ENCODE measurements at places on chromosomes 16 and 17. TPM values are rescaled to one million over a fixed set of nuclear protein-coding genes. Genes with fewer than 3 reads are reported as not detected.

Gene MYCBPAP
- 1.3 TPM for total RNA-seq

Gene ENO3
- 36.7 TPM for total RNA-seq

- no peaks in the 10 kb centered on the region for H3K27me3 ChIP-seq
- no peaks in the 10 kb centered on the region for H3K36me3 ChIP-seq
- peak overlapping the region; percentile 15 for H3K27ac ChIP-seq
- no peaks in the 10 kb centered on the region for H3K4me1 ChIP-seq
Observed at GRCh38 chr16:67975321-67976105, 4.8 kb downstream of the DPEP3 start.

DNA sequence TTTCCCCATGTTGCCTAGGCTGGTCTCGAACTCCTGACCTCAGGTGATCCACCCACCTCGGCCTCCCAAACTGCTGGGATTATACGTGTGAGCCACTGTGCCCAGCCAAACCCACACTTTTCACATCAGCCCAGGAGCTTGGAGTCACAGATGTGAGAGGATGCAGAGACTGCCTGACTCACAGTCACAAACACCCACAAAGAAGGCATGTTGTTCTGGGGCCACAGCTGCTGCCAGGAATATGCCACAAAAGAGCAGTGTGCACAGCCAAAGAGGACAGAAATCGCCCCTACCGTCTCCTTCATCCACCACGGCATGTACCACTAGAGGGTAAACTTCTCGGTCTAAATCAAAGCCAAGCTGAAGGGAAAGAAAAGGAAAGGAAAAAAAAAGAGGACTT lies 25.1 kb upstream of the FOXJ1 start:
- DNase-seq: no peak
- peaks cover 16% of the 10 kb centered on the region for H3K4me1 ChIP-seq
- no peak overlapping the region for H3K4me3 ChIP-seq
- H3K27me3 ChIP-seq: no peaks in the 10 kb centered on the region
- no peak overlapping the region for H3K27ac ChIP-seq

DNA sequence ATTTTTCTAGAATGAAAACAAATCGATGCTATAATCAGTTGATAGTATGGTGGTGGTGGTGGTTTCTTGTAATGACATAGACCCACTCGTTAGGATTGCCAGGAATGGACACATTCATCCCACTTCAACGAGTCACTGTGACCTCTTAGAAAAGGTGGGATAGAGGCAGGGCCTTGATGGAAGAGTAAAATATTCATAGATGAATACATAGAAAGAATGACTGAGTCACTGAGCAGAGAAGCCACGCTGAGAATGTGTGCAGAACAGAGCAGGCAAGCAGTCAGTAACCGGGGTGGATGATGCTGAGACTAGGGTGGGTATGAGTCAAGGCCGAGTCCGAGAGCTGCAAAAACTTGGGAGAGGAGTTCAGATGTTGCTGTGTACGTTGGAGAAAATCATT lies 129.9 kb downstream of the PITPNC1 start:
- H3K4me1 ChIP-seq: peaks cover 49% of the 10 kb centered on the region
- peak overlapping the region; percentile 81 for H3K27ac ChIP-seq
- DNase-seq: no peak
- H3K36me3 ChIP-seq: peaks cover 15% of the 10 kb centered on the region
- no peak overlapping the region for H3K4me3 ChIP-seq
- H3K27me3 ChIP-seq: no peaks in the 10 kb centered on the region

DNA sequence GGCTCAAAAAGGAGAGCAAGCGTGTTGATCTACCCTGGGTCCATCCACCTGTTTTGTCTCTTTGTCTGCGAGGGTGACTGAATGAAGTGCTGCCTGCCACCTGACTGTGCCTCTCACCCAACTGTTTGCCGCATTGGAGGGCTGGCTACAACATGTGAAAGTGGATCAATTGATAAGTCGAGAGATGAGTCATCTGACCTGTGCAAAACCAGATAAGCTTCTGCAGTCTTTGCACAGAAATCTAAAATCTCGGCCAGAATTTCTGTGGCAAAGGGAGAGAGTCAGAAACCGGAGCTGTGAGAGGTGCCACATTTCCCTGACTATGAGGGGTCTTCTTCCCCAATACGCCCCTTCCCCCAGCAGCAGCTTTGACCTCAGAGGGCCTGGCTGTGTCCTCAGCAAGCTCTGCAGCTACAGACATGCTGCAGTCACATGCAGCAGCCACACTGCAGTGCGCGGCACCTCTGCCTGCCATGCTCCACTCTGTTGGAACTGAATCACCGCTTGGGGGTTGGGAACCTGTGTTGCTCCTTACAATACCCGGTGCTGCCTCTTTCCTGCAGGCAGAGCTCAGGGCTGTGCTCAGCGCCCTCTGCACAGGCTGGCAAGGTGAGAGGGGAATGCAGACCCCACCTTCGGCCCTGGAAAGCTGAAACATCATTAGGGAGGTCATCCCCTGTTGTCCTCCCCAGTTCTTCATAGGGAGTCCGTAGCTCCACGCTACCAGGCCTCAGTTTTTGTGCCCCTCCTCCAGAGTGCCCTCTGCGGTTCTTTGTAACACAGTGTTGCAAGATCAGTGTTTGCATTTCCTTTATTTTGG lies 16.2 kb upstream of the HAS3 start:
- H3K4me3 ChIP-seq: no peak overlapping the region
- H3K27ac ChIP-seq: peak overlapping the region; percentile 56
- H3K27me3 ChIP-seq: no peaks in the 10 kb centered on the region
- DNase-seq: no peak

- no peak overlapping the region for H3K27ac ChIP-seq
- peaks cover 28% of the 10 kb centered on the region for H3K4me1 ChIP-seq
- no peaks in the 10 kb centered on the region for H3K27me3 ChIP-seq
Observed at GRCh38 chr17:43399839-43400328, 1.1 kb downstream of the ARL4D start.

GRCh38 chr16:28524681-28525171 lies 14.0 kb downstream of the NUPR1 start:
- DNase-seq: no peak
- peaks cover 2% of the 10 kb centered on the region for H3K4me1 ChIP-seq
- peak overlapping the region; percentile 18 for H3K27ac ChIP-seq
- no peaks in the 10 kb centered on the region for H3K27me3 ChIP-seq
